Activated CD4-positive, alpha-beta T cell treated with anti-CD3 and anti-CD28 coated beads, Interleukin-2, amount 50 U/mL, for 48 hours (primary cell): ENCODE measurements at places on chromosomes 11 and 22.
A peak's percentile ranks its signal among the peaks of the same experiment; 100 is the strongest.

- peak; percentile 55 for DNase-seq
Observed at GRCh38 chr11:114036147-114036811, 23.2 kb upstream of the ZBTB16 start.

GRCh38 chr11:64593156-64594105, 2.4 kb downstream of the SLC22A12 start:
- DNase-seq, result no peak

DNA sequence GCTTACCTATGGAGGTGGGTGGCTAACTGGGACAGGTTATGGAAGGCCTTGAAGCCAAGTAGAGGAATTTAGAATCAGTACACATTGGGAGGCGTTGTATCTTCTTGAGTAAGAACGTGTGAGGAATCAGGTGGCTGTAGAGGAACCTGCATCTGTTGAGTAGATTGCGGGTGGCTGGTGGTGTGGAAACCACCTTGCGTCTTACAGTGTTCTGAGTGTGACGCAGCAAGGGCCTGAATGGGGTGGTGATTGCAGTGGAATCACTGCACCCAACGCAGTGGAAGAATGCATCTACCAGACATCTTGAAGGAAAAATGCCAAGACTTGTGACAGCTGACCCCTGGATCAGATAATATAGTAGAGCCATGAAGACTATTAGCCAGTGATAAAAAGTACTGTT, 110.8 kb upstream of the NNMT start:
- no peak for DNase-seq

- DNase-seq, result no peak
Observed at GRCh38 chr22:35596821-35597220, 20.3 kb downstream of the MB start.

GRCh38 chr11:1603629-1604028, 4.6 kb downstream of the KRTAP5-3 start:
- DNase-seq, result no peak

DNA sequence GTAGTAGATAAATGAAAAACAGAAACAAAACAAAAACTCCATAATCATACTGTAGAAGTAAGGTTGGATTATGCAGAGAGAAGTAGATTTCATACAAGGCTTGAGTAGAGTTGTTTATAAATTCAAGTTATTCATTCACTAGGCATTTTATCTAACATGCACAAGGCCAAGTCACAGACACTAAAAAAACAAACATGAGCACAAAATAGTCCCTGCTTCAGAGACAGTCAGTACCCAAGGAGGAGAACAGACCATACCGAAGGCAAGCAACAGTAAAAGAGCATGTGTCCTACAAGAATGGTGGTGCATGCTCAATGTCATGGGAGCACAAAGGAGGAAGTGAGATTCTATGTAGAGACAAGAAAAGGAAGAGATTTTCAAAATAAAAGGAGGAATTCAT, 796.5 kb upstream of the LRRC4C start:
- DNase-seq, result no peak

DNA sequence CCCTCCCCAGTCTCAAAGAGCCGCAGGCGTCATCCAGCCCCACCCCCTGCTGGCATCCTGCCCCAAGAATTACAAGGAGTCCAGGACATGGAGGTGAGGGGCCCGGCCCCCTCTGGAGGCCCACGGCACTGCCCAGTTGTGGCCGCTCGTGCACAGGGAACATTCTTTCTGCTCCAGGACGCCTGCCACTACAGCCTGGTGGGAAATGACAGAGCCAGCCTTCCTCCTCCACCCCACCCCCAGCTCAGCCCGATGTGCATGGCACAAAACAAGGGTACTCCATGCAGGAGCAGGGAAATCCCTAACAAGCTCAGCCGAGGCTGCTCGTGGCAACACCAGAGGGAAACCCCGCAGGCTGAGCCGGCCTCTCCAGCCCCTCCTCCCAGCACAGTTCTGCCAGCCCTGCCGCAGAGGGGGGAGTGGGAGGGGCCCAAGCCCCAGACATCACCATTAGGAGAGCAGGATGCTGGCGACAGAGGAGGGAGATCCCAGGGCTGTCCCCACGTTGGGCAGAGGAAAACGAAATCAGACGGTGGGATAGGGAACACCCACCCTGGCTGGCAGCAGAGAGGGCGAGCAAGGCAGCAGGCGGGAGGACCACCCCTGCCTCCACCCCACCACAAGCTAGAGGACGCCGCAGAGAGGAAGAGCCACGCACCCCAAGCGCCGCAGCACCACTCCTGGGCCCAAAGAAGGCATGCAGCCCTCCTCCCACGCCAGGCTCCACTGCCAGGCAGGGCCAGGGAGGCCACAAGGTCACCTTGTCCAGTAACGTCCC, 10.0 kb downstream of the IGSF9B start:
- peak; percentile 58 for DNase-seq

DNA sequence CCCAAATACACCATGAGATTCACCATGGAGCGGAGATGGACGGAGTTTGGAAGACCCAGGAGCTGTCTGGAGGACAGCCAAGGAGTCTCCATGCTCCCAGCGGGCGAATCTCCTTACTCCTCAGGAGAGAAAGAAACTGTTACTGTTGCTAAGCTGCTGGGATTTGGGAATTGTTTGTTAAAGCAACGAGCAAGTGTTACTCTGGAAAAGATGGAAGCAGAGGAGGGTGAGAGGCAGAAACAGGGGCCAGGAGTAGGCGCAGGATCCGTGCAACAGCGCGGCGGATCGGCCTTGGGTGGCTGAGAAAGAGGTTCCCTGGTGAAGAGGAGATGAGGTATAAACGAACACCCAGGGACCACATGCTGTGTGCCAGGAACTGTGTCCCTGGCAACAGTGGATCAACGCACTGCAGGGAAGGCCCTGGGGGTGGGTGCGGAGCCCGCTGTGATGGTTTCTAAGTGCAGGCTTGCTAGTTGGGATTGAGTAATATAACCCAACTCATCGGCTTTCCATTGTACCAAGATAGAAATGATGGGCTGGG, 1436.4 kb downstream of the BRD1 start:
- DNase-seq, result no peak

- no peak for DNase-seq
Observed at GRCh38 chr22:30921108-30921507, 47.5 kb downstream of the MORC2 start.

DNA sequence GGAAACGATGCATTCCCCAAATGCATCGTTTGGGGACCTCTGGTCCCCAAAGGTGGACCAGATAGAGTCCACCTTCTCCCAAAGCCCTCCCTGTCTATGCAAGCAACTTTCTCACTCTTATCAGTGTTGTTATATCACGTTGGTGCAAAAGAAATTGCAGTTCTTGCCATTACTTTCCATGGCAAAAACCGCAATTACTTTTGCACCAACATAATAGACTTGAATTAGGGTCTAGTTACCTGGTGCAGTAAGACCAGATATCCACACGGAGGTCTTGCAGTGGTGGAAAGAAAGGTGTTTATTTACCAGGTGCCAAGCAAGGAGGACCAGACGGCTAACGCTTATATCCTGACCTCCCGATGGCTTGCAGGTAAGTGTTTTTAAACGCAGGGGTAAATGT, 129.0 kb downstream of the MIAT start:
- no peak for DNase-seq
